Neural progenitor cell (in vitro differentiated cells): ENCODE measurements at places on chromosomes 2 and 18.

DNA sequence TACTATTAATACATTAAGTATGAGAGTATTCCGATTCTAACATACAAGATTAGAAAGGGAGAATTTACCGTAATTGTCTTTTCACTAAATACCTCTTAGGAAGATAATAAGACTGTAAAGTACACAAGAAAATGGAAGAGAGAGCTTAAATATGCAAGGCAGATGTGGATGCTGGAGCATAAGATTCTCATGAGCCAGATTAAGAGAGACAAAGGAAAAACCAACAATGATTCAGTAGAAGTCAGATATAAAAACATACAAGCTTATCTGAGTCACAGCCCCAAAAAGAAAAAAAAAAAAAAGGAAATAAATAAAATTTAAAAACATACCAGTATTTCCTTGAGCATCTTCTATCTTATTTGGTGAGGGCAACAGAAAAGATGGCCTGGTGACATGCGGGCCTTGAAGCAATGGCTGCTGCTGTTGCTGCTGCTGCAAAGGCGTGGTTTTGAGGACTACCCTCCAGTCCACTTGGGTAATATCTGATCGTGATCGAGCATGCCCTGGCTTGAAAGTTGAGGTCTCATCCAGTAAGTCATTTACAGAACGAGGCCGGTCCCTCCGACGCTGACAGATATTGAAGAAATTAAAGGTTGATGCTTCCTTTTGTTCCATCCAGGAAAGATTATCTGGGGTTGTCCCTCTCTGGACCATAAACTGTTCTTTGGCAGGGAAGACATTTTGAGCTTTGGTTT is 24.5 kb downstream of the PLEKHM3 start:
- DNase-seq = no peak

- DNase-seq = no peak
Measured at GRCh38 chr18:37248281-37248680, 317.3 kb downstream of the CELF4 start.

DNA sequence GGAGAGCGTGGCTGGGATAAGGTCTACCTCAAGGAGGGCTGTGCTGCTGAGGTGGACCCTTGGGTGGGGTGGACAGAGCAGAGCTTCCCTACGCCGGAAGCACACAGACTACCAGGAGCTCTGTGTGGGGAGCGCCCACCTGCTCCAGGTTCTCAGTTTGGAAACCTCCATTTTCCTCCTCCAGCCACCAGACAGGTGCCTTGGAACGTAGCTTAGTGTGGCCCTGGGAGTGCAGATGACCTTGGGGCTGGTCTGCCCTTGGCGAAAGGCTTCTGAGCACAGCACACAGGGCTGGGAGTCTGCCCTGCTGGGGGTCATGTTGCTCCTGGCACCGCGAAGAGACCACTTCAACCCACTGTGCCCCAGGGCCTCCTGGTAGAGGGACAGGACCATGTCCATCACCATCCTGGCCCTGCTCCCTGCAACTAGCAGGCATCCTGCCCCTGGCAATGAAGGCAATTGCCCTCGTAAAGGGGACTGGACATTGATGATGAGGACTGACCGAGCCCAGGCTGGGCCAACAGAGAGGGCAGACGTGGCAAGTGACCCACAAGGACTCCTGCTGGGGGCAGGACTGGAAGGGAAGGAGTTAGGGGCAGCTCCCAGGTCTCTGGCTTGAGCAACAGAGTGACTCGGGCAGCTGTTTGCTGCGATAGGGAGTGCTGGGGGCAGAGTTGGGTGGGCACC is 214.7 kb downstream of the CYP26B1 start:
- DNase-seq = no peak

GRCh38 chr18:55101458-55101824 is 142.2 kb upstream of the CCDC68 start:
- no peak for DNase-seq

- DNase-seq = no peak
Measured at GRCh38 chr2:225894236-225894980, 494.9 kb downstream of the NYAP2 start.

- no peak for DNase-seq
Measured at GRCh38 chr2:47208852-47209606, 53.9 kb upstream of the STPG4 start.

GRCh38 chr2:75637568-75637967 is 9.0 kb upstream of the MRPL19 start:
- no peak for DNase-seq

DNA sequence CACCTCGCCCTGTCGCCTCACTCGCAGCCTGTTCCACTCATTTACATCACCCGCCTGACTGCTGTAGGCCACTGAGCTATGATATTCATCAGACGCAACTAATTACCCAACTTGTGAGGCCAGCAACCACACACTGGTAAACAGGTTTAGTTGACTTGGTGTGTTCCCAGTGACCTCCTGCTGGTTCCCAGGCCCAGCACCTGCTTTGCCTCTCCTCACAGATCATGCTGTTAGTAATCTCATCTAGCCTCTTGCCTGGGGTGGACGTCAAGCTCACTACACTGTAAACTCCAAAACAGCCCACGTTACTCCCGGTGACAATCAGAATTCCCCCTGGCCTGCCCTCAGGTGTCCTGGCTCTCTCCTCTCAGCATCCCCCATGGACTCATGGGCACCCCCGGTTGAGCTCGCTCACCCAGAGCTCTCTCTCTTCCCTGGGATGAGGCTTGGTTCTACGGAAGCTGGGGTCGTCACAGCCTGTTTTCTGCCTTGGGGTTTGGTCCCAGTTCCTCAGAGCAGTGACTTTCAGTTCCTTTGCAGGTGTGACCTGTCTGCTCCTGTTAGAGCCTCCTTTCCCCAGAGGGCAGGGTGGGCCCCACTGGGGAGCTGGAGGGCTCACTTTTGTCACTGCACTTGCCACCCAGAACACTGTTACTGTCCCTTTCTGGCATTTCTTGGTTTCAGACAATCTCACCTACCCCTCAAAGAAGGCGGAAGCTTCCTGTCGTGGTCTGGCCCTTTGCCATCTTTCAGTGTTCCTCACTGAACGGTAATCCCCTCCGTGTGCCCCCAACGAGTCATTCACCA is 40.3 kb downstream of the INPP5D start:
- no peak for DNase-seq
